Stimulated activated CD4-positive, alpha-beta T cell treated with anti-CD3 and anti-CD28 coated beads, Interleukin-1b, Interleukin-23, amount 100 ng/mL, for 48 hours (primary cell): ENCODE measurements at places on chromosomes 4 and X.

GRCh38 chrX:40380655-40381488, 199.9 kb upstream of the ATP6AP2 start:
- no peak for DNase-seq

DNA sequence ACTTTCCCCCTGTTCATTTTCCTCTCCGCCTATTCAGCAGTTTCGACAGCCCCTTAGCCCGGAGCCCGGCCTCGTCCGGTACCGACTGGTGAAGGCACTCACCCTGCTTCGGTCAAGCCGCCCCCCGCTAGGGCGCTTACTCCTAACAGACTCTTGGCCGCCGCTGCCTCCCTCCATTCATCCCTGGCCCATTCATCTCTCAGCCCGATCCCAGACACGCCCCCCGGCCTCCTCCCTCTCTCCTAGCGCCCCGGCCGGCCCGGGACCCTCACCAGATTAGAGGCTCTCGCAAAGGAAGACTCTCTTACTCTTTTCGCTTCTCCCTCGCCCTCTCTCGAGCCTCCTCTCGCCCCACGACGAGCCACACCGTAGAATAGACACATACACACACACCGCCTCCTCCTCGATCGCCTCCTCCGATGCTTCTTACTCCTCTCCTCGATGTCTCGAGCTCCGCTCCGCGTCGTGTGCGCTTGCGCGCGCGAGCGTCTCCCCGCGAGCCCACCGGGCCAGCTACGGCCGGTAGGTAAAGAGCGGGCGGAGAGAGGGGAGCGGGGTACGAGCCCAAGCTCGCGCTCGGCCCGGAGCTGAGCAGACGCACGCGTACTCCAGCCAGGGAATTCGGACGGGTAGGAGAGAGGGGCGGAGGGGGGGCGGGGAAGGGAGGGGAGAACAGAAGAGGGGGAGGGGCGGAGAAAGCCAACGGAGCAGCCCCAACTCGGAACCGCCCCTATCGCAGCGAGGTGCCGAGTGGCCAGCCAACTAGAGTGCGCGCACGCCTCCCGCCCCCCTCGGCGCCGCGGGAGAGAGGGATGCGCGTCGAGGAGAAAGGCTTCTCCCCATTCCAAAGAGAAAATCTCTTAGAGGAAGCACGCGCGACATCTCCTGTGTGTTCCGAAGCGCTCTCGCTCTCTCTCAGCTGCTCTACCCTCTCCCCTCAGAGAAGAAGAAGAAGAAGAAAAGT, at the start of gene WNK3:
Gene WNK3, minus strand, starts transcription at position 633 of the 964 bp plus-strand sequence.
- DNase-seq = peak; percentile 41

DNA sequence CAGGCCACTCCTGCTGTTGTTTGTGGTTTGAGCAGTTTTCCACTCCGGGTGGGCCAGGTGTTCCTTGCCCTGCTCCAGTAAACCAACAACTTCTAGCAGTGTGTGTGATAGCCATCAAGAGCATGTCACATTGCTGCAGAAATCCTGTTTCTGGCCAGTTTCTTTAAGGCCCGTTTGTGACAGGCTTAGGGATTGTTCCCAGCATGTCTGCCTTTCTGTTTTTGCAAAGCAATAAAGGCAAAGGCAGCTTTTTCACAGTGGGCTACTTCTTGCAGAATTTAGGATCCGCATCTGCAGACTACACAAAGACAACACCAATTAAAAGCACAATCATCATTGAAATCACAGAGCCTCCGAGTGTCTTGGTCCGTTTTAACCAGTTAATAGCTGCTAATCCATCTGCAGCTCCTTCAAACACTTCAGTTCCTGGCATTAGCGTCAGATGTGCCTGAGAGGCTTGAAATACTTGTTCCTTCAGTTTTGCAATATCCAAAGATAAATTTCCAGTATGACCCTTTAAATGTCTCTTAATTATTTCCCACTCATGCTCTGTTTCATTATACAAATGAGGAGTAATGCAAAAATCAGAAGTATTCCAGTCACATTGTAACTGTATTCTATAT, 65.1 kb downstream of the ADAM29 start:
- no peak for DNase-seq

DNA sequence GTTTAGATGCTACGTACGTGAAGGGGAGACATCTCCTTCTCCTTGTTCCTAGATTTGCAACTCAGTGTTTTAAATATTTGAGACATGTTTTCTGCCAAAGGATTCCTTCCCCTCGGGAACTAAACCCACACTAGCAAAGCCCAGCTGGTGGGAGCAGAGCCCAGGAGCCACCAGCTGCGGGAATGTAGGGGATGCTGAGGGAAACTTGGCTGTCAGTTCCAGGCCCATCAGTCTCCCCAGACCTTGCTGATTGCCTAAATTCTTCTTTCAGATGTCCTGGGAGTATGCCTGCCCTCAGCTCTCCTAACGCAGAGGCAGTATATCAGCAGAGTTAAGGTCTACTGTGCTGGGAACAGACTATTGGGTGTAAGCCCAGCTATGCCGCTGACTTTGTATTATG, 630.0 kb upstream of the TENM3 start:
- no peak for DNase-seq

DNA sequence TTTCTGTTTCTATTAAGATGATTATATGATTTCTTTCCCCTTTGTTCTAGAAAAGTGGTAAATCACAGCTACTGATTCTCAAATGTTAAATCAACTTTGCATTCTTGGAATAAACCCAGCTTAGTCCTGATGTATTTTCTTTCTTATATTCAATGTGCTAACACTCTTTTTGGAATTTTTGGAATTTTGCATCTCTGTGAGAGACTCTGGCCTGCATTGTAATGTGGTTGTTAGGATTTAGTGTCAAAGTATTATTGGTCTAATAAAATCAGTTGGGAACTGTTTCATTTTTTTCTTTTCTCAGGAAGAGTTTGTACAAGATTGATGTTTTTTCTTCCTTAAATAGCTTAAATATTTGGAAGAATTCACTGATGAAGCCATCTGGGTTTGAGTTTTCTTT, 109.6 kb downstream of the KIT start:
- no peak for DNase-seq

- DNase-seq = no peak
These were observed 173.2 kb upstream of the TECRL start for GRCh38 chr4:64582492-64582891.

GRCh38 chrX:133786382-133786781, 199.0 kb downstream of the GPC3 start:
- DNase-seq = no peak

GRCh38 chr4:144906181-144906925, 191.6 kb downstream of the ANAPC10 start:
- DNase-seq = no peak

DNA sequence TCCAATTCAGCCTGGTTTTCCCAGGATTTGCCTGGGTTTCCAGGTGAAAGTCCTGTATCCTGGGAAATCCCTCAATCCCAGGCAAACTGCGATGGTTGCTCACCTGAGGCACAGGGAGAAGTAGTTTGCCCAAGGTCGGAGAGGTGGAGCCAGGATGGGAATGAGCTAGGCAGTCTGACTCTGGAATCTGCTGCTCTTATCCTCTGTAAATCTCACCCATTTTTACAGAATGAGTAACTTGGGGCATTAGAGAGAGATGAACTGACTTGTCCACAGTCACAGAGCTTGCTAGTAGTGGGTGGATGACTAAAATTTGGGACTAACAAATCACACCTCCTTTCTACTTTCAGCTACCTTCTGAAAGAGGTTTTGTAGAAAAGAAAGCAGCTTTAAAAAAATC, 9.8 kb upstream of the ARX start:
- no peak for DNase-seq

GRCh38 chrX:118523920-118524319, 28.3 kb downstream of the DOCK11 start:
- DNase-seq = peak; percentile 25

DNA sequence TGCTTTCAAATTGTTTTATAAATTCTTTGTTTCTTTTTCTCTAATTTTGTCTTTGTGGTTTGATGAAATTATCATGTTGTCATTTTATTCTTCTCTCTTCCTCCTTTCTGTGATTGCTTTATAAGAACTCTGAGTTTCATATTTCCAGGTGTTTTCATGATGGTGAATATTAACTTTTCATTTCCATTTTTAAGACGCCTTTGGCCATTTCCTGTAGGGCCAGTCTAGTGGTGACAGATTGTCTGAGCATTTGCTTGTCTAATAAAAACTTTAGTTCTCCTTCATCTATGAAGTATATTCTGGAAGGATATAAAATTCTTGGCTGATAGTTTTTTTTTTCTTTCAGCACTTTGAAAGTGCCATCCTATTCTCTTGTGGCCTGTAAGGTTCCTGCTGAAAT, 128.1 kb downstream of the FAM13A start:
- no peak for DNase-seq

DNA sequence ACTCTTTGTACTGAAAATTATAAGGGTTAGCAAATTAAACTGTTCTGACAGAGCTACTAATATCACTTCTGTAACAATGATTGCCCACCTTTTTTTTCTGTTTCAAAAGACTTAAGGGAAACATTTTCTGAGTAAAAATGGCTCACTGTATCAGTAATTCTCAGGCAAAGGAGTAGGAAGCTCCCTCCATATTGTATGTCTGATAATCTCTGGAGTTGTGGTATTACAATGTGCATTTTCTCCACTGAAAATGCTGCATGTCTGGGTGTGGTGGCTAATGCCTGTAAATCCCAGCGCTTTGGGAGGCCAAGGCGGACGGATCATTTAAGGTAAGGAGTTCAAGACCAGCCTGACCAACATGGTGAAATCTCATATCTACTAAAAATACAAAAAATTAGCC, 4.4 kb upstream of the STAP1 start:
- no peak for DNase-seq

GRCh38 chrX:18045436-18045835, 175.2 kb downstream of the BEND2 start:
- no peak for DNase-seq

DNA sequence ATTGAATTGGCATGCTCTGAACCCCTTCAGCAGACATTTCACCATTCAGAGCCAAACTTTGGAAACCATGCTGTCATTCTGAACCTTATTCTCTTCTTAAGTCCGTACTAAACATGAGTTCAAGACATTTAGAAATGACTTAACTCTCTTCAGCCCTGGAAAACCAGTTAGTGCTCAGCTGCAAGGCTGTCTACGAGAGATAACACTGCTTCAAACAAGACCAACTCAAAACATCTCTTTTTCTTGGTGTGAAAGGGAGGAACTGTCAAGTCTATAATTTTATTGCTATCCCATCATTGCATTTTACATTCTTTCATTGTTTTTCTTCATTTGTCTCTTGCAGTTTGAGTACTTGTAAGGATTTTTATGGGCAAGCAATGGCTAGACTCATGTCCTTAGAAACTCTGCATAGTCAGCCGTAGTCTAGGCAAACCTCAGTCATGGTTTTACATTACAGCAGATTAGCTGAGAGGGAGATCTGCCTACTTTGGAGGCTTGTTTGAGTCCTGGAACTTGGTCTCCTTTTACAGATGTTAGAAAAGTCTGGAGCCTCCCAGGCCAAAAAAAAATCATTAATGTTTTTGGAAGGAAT, 120.6 kb upstream of the JADE1 start:
- DNase-seq = no peak

DNA sequence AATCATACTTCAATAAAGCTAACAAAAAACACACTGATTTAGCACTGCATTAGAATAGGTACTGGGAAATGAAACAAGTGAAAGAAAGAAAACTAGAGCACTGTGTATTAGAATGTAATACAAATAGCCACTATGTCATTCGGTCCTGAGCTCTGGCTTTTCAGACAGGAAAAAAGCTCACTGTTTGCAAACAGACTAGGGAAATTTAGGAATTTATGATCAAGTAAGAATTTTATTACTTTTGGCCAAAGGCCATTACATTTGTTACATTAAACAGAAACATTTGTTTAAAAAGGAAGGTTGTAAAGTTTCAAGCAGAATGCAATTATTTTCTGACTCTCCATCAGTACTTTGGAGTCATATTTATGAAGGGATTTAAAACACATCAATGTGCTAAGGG, 68.7 kb downstream of the KLHL8 start:
- DNase-seq = no peak

GRCh38 chrX:150269605-150270254, 93.4 kb upstream of the MAMLD1 start:
- no peak for DNase-seq
